Kidney capillary endothelial cell (primary cell): ENCODE measurements at places on chromosomes 11 and 22.

GRCh38 chr11:73384125-73384441 lies 7.9 kb downstream of the RELT start:
- DNase-seq = no peak

DNA sequence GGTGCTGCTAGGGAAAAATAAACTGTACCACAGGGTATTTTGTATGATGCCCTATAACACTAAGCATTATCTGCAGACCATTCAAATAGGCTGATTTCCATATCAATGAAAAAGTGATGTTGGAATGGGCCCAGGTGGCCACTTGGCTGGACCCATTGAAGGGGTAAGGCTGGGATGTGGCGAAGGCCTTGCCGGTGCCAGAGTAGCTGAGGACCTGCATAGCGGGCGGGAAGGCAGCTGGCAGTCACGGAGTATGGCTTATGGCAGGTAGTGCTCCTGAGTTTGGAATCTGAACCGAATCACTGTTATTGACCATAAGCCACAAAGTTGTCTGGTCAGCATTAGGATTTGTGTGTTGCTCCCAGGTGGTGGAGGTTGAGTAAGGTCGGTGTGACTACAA lies 131.0 kb downstream of the MICAL2 start:
- DNase-seq = no peak

GRCh38 chr11:12220305-12220704 lies 109.9 kb downstream of the MICAL2 start:
- no peak for DNase-seq

GRCh38 chr22:49035818-49036457 lies 791.7 kb downstream of the BRD1 start:
- no peak for DNase-seq

DNA sequence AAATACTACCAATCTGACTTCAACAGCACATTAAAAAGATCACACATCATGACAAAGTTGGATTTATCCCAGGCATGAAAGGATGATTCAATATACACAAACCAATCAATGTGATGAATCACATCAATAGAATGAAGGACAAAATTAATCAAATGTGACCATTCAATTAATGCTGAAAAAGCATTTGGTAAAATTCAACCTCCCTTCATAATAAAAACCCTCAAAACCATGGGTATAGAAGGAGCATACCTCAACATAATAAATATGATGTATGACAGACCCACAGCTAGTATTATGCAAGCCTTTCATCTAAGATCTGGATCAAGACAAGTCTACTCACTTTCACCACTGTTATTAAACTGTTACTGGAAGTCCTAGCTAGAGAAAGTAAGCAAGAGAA lies 921.7 kb upstream of the RAG2 start:
- no peak for DNase-seq

DNA sequence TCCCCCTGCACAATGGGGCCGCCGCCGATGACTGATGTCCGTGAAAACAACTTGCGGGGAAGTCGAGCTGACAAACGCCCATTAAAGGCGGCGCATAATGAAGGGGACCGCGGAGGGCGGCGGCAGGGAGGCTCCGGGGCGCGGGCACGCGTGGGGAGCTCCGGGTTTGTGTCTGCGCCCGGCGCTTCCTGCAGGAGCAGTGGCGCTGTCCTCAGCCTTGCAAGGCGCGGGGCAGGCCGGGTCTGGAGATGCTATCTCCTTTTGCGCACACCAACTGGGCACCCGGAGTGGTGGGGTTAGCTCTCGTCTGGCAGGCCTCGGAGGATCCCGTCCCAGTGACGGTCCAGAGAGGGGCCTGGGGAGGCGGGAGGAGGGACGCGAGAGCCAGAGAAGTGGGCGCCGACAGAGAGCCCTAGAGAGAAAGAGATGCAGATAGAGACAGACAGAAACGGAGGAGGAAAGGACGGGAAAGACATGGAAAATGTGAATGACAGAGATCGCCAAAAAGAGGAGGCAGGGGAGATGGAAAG lies 390 bp upstream of the FGF3 start:
- no peak for DNase-seq

GRCh38 chr11:79809487-79809886 lies 368.7 kb upstream of the TENM4 start:
- DNase-seq = no peak

DNA sequence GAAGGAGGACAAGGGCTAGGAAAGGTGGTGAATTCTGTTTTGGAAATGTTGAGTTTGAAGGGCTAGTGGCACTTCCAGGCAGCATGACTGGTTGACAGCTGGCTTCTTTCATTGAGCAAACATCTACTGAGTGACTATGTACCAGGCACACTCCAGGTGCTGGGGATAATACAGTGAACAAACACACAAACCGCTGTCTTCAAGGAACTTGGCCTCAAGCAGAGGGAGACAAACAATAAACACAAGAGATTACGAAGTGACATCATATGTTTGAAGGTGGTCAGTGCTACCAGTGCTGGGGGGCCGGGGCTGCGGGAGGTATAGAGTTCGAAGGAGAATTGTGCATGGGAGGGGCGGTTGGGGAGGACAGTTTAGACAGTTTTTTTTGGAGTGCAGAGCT lies 197.0 kb upstream of the SORL1-AS1 start:
- no peak for DNase-seq

- DNase-seq = peak; percentile 44
These were observed 75.8 kb downstream of the GGTLC2 start for GRCh38 chr22:22720201-22720723.

- DNase-seq = peak; percentile 51
These were observed 637 bp downstream of the DRD2 start for GRCh38 chr11:113474362-113475159.

DNA sequence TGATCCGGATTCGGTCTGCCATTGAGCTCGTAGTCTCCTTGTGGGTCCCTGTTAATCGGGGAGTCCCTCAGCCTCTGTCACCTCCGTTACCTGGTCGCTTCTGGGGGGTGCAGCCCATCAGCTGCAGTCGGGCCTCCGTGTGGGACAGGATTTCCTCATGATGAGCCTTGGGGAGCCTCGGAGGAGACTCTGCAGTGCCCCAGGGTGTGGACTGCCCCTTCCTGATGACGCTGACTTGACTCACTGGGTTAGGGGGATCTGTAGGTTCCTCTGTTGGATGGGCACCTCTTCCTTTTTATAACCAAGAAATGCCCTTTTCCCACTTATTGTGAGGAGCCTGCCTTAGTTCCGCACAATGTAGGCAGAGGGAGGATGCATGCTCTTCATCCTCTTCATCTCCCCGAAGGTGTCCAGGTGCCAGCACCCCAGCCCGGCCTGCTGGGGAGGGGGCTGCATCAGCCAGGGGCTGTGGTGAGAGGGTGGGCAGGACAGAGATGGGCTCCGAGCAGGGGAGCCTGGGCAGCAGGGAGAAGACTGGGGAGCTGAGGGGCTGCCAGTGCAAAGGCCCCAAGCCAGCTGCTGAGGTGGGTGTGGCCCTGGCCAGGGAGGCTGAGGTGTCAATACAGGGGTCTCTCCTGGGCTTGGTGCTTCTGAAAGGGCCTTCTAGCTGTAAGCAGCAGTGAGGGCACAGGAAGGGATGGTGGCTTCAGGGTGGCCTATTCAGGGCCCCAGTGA lies 13.5 kb upstream of the TTLL8 start:
- no peak for DNase-seq

DNA sequence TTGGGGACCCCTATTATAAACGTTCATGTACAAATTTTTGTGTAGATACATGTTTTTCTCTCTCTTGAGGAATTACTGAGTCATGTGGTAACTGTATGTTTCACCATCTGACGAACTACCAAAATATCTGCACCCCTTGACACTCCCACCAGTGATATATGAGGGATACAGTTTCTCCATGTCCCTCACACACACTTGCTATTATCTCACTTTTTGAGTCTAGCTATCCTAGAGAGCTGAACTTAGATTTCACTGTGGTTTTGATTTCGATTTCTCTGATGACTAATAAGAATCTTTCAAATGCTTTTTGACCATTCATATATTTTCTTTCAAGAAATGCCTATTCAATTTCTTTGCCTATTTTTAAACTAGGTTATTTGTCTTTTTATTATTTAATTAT lies 200.2 kb downstream of the PGR start:
- no peak for DNase-seq

- peak; percentile 21 for DNase-seq
These were observed 494.5 kb upstream of the LARGE1 start for GRCh38 chr22:34414467-34415440.

DNA sequence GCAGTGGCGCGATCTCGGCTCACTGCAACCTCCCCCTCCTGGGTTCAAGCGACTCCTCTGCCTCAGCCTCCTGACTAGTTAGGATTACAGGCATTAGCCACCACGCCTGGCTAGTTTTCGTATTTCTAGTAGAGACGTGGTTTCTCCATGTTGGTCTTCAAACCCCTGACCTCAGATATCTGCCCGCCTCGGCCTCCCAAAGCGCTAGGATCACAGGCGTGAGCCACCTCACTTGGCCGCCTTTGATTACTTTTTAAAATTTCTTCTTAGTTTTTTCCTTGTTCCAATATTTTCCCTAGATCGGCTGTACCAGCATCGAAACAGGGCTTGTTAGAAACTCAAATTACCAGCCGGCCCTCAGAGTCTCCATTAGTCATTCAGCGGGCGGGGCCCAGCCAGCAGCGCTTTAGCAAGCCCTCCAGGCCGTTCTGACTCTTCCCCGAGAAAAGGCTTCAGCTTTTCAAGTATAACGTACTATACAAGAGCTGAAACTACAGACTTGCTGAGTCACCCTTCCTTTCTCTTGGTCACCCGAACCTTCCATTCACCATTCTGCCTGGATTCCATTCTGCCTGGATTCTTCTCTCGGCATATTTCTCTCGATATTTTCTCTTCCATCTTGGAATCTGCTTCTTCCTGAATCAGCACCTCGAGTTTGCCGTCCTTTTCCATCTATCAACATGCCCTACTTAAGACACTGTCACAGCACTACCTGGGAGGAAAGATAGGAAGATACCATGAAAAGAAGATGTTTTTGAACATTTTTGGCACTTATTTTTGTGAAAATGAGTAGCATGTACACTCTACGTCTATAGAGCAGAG lies 6.7 kb upstream of the CAPRIN1 start:
- DNase-seq = peak; percentile 28

- DNase-seq = no peak
These were observed 292.8 kb upstream of the SYN3 start for GRCh38 chr22:33350961-33351360.

DNA sequence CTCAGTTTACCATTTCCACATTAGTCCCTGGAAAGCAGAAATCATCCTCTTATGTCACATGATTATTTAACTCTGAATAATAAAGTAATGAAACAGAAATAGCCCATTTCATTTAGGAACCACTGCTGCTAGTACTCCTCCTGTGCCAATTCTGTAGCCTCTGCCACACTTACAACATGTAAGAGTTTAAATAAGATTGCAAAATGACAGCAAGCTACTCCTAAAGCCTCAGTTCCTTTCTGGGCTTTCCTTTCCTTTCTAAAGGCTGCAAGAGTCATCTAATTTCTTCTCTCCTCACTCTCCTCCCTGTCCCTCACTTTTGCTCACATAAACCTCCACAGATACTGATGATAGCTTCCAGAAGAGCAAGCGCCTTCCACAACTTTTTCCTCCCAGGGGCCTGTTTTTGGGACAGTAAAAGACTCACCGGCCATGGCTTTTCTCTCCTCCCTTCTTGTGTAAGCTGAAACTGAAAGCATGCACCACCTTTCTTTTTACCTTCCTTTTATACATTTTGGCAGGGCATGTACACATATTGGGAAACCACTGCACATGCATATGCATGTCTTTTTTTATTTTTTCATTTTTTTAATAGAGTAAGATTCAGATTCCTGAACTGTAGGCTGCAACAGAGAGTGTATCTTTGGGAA lies 38.5 kb downstream of the CARD18 start:
- no peak for DNase-seq

DNA sequence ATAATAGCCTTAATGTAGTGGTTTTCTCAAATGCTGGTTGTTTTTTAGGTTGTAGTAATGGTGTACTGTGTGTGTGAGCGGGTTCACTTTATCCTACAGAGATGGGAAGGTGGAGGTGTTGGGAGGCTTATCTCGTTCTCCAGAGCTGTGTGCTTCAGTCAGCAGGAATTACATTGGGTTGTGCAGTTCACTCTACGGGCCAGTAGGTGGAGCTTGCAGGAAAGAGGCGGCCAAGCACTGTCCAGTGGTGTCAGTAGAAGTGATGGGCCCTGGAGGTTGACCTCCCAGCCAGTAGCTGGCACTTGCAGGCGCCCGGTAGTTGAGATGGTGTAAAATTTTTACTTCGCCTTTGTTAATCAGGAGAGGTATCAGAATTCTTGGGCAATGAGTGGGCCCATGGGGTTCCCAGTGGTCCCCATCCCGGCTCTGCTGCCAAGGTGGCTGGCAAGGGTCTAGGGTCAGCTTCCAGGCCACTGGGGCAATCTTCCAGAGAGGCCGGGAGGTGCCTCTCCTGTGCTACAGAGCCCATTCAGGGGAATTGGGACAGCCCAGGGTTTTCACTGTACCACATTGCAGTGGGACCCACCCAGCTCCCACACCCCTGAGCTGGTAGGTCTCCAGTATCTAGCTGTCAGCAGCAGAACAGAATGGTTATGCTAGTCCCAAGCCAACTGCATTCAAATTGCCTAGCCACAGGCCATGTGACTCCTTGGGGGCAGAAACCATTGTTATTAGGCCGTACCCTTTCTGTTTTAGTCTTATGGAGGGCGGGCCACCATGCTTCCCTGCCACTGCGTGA lies 43.9 kb downstream of the BIRC2 start:
- peak; percentile 62 for DNase-seq

GRCh38 chr11:47020793-47021526 lies 84.4 kb downstream of the CSTPP1 start:
- no peak for DNase-seq
